Fibroblast of the aortic adventitia (primary cell): ENCODE measurements at places on chromosomes 7 and 10. TPM values are rescaled to one million over a fixed set of nuclear protein-coding genes. Genes with fewer than 3 reads are reported as not detected.

CDK14 gene
- 26.7 and 44.8 TPM in 2 replicates for total RNA-seq

HPSE2 gene
- total RNA-seq = not detected in 2 replicates

TMEM229A gene
- 3.8 TPM in 1 of 2 replicates, not detected in the other for total RNA-seq

WEE2 gene
- total RNA-seq = under 0.01 TPM in 1 of 2 replicates, not detected in the other

PLXNA4 gene
- total RNA-seq = 3.0 and 5.5 TPM in 2 replicates

STOX1 gene
- 0.09 TPM in 1 of 2 replicates, not detected in the other for total RNA-seq

CYREN gene
- total RNA-seq = 23.5 and 46.4 TPM in 2 replicates

DKK1 gene
- 51.7 and 123 TPM in 2 replicates for total RNA-seq

ABCA13 gene
- total RNA-seq = 0.54 TPM in 1 of 2 replicates, not detected in the other

TCAF2 gene
- 1.6 TPM in 2 replicates for total RNA-seq

CYP2C18 gene
- not detected in 2 replicates for total RNA-seq

SPDYE2B gene
- total RNA-seq = 0.16 TPM in 1 of 2 replicates, not detected in the other

NPC1L1 gene
- under 0.01 TPM in 1 of 2 replicates, not detected in the other for total RNA-seq

CLRN3 gene
- total RNA-seq = not detected in 2 replicates

ENTPD1 gene
- 0.09 and 0.16 TPM in 2 replicates for total RNA-seq

C10orf53 gene
- total RNA-seq = not detected in 2 replicates

UCN3 gene
- not detected in 2 replicates for total RNA-seq

GPR146 gene
- 1.2 and 1.6 TPM in 2 replicates for total RNA-seq

SKIDA1 gene
- total RNA-seq = 0.41 and 0.90 TPM in 2 replicates

RADIL gene
- total RNA-seq = 0.25 and 1.4 TPM in 2 replicates

EMX2 gene
- total RNA-seq = 0.18 and 1.1 TPM in 2 replicates

ASIC3 gene
- 0.18 TPM in 1 of 2 replicates, not detected in the other for total RNA-seq

FXYD4 gene
- total RNA-seq = not detected in 2 replicates

AFAP1L2 gene
- 0.18 TPM in 1 of 2 replicates, not detected in the other for total RNA-seq

KCNIP2 gene
- 0.82 and 1.2 TPM in 2 replicates for total RNA-seq

ANKRD61 gene
- not detected in 2 replicates for total RNA-seq

ASZ1 gene
- total RNA-seq = not detected in 2 replicates

ARL3 gene
- 10.4 and 12.1 TPM in 2 replicates for total RNA-seq

FBXO24 gene
- total RNA-seq = 0.54 TPM in 1 of 2 replicates, not detected in the other

WIPF3 gene
- total RNA-seq = not detected in 2 replicates

HOXA2 gene
- total RNA-seq = 0.16 and 3.6 TPM in 2 replicates

NSMCE4A gene
- 25.0 and 39.3 TPM in 2 replicates for total RNA-seq

VIPR2 gene
- not detected in 2 replicates for total RNA-seq

CHST15 gene
- total RNA-seq = 2.0 and 5.6 TPM in 2 replicates

C7orf33 gene
- not detected in 2 replicates for total RNA-seq

WDR37 gene
- 14.4 and 17.0 TPM in 2 replicates for total RNA-seq

INA gene
- total RNA-seq = 0.33 and 0.90 TPM in 2 replicates

SLC26A3 gene
- total RNA-seq = not detected in 2 replicates

AMPH gene
- total RNA-seq = 2.4 and 3.2 TPM in 2 replicates
